Activated CD4-positive, alpha-beta T cell treated with anti-CD3 and anti-CD28 coated beads, Interleukin-2, amount 10 ng/mL, durations not matched to agents 7 days and 5 days (primary cell): ENCODE measurements at places on chromosomes 12 and 14. TPM values are rescaled to one million over a fixed set of nuclear protein-coding genes. Genes with fewer than 3 reads are reported as not detected.

The HOXC5 gene
- total RNA-seq = not detected

The SETD1B gene
- 34.1 TPM for total RNA-seq

The PROX2 gene
- total RNA-seq = not detected

The ALG10B gene
- total RNA-seq = 13.5 TPM

The CMKLR1 gene
- total RNA-seq = not detected

The CHGA gene
- total RNA-seq = not detected

The ART4 gene
- not detected for total RNA-seq

The KRT77 gene
- not detected for total RNA-seq

The ANO4 gene
- not detected for total RNA-seq
